ENCODE measurements at places on chromosomes 3 and 15.

GRCh38 chr15:98815207-98815606 lies 166.9 kb downstream of the IGF1R start:
- DNase-seq: no peak

DNA sequence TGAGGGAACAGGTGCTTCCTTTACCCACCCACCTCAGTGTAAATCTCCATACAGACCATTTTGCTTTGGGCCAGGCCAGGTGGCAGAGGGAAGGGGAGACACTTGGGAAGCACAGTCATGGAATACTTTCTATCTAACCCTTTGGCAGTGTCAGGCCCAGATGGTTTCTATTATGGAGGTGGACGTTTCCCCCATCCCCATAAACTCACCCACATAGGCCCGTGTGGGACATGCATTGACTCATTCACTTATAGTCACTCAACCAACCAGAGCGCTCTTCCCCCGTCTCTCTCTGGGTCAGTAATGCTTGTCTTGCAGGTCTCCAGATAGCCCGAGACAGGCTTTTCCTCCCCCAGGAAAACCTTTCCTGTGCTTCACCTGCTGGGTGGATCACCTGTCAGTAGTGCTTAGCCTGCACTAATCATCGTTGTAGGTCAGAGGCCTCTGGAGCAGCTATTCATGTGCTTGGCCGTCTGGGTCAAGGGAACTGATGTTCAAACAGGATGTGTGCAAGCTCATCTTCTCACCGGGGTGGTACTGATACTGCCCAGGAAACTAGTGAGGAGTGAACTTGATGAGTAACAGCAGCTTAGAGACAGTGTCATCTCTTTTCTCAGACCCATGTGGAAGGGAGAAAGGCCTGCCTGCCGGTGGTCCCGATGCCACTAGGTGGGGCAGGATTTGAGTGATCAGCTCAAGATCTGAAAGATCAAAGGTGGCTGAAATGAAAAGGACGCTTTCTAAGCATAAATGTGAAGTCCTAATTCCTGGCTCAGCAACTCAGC lies 67.1 kb downstream of the CEMIP start:
- no peak for DNase-seq

DNA sequence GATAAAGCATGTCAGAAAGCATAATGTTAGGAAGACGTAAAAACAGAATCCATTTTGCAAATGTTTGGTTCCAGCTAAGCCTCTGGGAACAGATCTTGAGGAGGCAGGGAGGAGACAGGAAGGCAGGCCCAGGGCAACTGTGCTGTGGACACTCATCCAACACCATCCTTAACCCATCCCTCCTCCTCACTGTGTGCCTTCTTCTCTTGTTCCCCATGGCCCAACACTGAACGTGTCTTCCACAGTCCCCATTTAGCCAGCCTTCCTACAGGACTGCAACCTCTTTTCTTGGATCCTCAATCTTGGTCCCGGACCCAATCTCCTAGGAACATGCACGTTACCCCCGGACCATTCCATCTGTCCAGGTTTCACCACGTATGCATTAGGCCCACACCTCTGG lies 15.4 kb downstream of the C2CD4B start:
- no peak for DNase-seq

- no peak for DNase-seq
Observed at GRCh38 chr3:15261274-15261673, 55.2 kb downstream of the CAPN7 start.

DNA sequence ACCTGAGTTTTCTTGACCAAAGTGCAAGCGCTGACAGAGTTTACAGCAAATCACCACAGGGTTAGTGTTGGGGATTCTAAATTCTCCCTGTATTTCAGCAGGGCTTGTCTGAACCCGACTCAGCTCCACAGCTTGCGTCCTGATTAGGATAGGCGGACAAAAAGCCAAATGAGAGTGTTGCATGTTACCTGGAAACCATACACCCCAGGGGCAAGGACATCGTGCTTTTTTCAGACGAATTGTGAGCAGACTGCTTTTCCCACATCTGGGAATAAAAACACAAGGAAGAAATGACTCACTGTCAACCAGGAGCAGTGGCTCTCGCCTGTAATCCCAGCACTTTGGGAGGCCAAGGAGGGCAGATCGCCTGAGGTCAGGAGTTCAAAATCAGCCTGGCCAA lies 3.0 kb downstream of the DZIP1L start:
- no peak for DNase-seq

- no peak for DNase-seq
Observed at GRCh38 chr15:76035593-76035992, 23.4 kb upstream of the NRG4 start.

DNA sequence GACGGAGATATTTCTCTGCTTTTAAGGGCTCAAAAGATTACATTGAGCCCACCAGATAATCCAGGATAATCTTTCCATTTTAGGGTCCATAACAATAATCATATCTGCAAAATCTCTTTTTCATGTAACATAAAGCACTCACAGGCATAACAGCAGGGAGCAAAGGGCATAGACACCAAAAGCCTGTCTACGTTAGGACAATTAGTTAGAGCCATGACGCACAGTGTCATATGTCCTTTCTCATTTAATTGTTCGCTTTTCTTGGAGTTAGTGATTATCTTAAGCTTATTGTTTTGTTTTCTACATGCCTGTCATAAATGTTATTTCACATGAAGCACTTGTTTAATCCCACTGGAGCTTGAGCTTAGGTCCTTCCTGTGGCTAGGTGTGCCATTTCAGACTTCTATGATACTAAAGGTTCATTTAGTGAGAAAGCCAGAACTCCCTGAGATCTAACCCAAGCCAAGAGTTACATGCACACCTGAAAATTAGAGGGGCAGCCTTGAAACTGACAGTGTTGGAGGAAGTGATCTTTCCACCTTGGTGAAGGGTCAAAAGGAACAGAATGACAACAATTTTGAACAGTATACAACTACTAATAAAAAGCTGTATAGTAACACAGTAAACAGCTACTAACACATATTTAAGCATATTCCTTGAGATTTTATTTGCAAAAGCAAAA lies 11.7 kb upstream of the HHATL start:
- no peak for DNase-seq

DNA sequence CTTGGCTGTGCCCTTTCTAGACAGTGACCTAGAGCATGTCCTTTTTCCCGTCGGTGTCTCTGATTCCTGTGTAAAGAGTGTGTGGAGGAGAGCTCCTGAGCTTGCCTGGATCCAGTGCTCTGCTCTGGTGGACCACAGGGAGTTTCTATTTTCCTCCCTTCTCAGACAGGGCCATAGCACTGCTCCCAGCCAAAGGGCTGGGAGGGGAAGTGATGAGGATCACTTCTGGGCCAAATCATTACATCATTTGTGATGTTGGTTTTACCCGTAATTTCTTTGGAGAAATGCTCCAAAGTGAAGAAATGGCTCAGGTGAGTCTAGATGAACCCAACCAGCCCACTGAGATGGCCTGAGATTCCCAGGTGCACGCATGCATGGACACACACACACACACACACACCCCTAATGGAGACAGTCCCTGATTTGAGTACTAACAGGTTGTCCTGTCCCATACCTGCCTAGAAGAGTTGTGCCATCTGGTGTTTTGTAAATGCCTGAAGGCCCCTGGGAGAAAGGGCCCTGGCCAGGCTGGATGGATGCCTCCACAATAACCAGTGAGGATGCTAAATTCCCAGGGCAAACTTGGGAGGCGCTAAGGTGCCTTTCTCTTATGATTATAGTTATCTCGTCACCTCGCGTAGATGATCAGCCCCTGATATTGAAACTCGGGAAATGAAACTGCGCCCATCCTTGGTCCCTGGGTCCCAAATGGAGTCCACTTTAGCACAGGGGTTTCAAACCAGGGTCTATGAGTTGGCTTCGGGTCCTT lies 86.9 kb downstream of the ASB7 start:
- no peak for DNase-seq

GRCh38 chr15:75532413-75533250 lies 46.5 kb downstream of the PTPN9 start:
- DNase-seq: peak; percentile 24

- DNase-seq: no peak
Observed at GRCh38 chr15:65391732-65392131, 13.9 kb upstream of the IGDCC3 start.

- DNase-seq: no peak
Observed at GRCh38 chr3:148190441-148190990, 507.2 kb upstream of the AGTR1 start.

- peak; percentile 2 for DNase-seq
Observed at GRCh38 chr3:32457971-32458471, 44.6 kb downstream of the CMTM6 start.

DNA sequence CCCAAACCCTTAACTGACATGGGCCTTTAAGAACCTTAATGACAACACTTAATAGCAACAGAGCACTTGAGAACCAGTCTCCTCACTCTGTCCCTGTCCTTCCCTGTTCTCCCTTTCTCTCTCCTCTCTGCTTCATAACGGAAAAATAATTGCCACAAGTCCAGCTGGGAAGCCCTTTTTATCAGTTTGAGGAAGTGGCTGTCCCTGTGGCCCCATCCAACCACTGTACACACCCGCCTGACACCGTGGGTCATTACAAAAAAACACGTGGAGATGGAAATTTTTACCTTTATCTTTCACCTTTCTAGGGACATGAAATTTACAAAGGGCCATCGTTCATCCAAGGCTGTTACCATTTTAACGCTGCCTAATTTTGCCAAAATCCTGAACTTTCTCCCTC lies 49.9 kb downstream of the PGPEP1L start:
- no peak for DNase-seq

DNA sequence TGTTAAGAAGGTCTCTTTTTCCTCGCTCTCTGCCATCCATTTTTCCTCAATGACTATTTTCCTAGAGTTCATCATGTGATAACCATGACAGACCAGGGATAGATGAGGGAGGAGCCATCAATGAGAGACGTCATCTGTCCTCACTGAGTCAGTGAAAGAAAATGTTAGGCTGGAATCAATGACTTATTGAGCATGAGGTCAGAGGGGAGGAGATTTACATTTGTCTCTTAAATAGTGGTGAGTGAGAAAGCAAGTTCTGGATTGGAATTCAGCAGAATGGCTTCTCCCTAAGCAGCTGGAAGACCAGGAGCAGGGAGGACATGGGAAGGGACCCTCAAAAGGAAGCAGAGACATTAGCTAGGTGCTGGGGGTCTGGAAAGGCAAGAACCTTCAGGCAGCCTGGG lies 28.2 kb upstream of the USP3 start:
- peak; percentile 87 for DNase-seq

DNA sequence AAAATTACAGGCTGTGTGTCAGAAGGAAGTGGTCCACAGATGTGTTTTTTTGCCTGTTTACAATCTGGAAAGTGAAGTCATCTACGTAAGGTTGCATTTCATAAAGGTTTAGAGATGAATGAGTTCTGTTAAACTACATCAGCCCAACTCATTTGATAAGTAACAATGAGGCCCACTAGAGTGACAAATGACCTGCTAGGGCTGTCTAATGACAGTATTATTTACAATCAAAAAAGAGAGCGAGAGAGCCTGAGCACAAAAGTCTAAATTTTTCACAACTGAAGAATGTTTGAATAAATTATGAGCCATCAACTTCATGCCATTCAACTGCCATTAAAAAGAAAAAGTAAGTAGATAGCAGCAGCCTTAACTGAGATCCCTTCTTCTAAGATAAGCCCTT lies 135.7 kb upstream of the TBL1XR1 start:
- DNase-seq: no peak

DNA sequence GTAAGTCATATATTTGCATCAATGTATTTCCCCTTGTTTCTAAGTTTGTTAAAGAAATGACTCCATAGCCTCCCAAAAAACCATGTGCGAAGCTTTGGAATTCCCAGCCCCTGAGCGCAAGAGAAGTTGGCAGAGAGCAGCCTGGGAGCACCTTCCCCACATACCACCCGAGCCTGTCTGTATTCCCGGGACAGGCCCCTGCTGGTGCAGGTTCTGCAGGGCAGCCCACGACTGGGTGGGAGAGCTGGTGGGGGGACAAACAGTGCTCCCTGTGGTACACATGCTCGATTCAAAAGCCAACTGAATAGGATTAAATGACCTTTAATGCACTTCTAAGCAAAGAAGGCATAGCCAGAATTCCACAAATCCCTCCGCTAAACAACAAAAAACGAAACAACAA lies 74.6 kb upstream of the SNRPA1 start:
- DNase-seq: no peak

DNA sequence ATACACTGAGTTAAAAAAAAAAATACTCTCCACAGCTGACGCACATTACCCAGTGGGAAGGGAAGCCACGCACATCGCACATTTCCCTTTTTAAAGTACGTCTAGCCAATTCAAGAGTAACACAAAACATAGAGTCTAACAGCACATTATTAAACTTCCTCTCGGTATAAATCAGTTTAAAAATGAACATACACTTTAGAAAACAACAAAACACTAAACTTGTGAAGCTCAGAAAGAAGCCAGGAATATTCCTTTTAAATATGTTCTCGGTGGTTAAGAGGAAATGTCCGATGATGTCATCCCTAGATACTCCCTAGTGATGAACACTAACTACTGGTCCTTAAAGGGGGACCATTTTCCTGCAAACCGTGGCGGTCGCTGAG lies 721 bp downstream of the MYEF2 start:
- peak; percentile 57 for DNase-seq
